Activated T-cell treated with anti-CD3 and anti-CD28 coated beads for 24 hours (primary cell): ENCODE measurements at places on chromosomes 1 and 21.

DNA sequence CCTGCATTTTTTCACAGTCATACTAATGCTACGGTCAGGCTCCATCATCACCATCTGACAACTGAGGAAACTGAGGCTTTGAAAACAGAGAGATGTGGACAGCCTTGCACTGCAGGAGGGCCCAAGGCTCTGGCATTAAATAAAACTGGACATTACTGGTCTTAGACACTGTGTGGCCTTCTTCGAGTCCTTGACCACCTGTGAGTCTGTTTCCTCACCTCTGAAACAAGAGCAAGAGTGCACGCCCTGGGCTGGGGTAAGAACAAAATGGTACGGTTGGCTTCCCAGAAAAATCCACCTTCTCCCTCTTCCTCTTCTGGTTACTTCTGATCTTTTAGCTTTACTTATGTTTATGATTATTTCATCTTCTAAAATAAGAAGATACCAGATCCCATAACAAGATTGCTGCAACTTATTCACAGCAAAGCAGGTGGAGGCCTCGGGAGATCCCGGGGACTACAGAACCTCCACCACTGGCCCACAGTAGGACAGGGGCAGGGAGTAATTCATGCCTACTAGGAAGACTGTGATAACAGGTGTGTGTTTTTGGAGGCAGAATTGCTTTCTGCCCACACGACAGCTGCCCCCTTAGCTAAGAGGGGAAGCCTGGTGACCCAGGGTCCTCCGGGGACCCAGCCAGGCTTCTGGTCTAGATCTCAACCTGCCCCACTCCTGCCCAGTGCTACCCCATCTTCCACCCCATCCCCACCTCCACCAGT is 156.4 kb upstream of the EDN2 start:
- DNase-seq, result no peak

GRCh38 chr1:153679337-153680119 is 1.0 kb downstream of the NPR1 start:
- DNase-seq, result no peak

DNA sequence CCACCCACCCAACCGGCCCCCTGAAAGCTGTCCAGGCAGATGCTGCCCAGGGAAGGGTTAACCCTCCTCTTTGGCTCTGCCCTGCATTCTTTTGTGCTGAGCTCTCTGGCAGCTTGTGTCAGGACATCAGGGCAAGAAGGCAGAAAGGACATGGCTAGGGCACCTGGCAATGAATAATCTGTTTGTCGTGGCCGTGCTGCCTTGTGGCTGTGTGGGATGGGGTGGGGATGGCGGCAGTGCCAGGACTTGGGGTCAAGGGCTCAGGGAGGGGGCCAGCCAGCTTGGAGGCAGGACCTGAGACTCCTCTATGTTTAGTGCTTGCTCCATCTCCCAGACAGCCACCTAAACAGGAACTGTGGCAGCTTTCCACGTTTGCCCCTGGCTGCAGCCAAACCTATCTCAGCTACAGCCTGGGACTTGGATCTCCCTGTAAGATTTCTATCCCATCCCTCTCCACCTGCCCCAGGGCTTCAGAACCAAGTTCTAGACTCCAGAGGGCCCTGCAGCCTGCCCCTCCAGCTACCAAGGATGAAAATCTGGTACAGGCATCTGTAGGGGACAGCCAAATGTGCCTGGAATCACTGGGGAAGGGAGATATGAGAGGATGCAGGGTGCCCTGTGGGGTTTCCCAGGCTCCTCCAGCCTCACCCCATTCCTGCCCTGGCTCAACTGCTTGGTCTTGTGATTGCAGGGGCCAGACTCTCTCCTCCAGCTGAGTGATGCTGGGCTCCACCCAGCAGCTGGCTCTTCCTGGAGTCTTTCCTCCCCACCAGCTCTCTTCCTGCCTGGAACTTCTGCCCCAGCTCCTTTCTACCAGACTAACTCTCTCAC is 9.6 kb upstream of the GPR37L1 start:
- DNase-seq, result no peak

DNA sequence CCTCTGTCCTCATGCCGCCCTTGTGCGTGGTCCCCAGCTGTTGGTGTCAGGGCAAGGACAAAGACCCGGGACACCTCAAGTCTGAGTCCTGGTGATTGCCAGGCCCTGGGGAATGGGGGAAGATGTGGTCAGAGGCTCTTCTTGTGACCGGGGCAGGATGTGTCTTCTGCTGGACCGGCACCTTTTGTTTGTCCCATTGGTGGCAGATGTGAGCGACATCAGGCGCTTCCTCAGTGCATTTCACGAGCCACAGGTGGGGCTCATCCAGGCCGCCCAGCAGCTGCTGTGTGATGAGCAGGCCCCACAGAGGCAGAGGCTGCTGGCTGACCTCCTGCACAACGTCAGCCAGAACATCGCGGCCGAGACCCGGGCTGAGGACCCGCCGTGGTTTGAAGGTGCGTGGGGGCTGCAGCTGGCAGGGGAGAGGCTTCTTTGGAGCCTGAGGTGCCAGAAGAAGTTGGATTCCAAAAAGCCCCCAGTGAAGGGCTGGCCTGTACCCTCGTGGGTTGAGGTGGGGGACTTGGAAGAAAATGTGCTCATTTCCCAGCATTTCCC is 8.4 kb downstream of the DFFB start:
- no peak for DNase-seq

- DNase-seq, result no peak
Observed at GRCh38 chr1:68016381-68016780, 34.0 kb downstream of the DIRAS3 start.

DNA sequence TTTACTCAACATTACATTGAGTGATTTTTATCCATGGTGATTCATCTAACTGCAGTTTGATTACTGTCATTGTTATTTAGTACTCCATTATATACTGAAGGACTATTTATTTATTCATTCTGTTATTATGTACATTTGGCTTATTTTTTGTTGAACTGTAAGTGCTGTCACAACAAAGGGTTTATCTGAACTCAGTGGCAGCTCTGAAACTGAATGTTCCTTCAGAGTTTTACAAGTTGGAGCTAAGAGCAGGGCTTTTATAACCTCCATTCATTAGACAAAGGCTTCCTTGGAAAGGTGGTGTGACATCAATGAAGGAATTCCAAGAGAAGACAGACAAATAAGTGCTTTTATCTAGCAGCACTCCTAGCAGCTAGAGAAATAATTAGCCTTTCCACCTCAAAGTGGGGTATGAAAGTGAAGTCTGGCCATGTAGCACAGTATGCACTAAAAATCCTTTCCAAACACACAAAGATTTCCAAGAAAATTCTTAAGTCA is 83.3 kb upstream of the GORAB start:
- no peak for DNase-seq

DNA sequence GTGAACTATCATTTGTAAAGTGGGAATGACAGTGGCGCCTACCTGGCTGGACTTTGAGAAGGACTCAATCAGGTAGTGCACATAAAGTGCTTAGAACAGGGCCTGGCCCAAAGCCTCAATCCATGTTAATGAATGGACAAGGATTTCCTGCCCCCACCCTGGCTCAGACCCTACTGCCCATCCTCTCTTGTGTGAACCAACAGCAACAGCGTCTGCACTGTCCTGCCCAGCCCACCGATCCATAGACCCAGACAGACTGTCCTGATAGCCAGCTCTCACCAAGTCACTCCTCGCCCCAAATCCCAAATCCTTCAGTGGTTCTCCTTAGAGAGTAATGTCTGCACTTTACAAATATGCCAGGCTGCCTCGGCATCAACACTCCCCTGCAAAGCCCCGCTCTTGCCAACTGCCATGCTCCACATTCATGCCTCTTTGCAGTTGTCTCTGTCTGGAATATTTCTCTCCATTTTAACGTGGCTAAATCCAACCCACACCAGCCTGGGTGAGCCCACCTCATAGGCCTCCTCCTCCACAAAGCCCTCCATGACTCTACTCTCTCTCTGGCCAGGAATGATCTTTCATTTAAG is 157.6 kb upstream of the EDN2 start:
- no peak for DNase-seq

- DNase-seq, result no peak
Observed at GRCh38 chr1:47703981-47704596, 266.2 kb downstream of the FOXD2 start.

DNA sequence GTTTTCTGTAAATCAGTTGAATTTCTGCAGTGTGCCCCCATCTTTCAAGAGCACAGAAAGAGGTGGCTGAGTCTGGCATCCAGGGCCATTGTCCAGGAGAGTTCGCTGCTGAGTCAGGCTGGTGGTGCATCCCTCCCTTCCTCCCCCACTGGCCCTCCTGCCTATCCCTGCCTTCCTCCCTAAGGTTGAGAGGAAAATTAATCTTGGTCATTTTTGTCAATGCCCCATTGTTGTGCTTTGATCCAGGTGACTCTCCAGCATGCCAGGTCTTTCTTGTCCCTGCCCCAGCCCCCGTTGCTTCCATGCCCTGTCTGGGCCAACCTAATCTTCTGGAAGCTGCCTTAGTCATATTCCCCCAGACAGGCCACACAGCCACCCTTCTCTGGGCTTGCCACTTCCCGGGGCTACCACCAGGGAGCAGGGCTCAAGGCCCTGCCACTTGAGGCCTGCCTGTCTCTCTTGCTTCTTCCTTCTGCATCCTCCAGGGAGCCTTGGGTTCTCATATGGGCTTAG is 26.6 kb downstream of the PROK1 start:
- no peak for DNase-seq

DNA sequence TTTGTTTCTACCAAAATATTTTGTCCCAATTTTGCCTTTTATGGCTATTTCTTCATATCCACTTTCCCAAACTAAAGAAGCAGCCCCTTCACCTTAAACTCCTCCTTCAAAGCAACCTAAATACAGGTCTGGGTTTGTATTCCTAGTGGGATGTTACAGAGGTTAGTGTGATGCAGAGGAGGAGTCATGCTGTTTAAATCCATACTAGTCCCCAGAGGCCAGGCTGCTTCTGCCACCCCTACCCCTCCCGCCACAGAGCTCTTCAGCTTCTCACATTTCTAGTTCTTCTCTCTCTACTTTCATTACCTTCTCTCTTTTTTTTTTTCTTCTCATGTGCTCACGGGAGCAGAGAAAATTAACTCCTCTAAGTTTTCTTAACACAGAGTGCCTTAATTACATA is 29.3 kb downstream of the SELL start:
- no peak for DNase-seq

- no peak for DNase-seq
Observed at GRCh38 chr1:11940260-11940921, 5.9 kb downstream of the PLOD1 start.

DNA sequence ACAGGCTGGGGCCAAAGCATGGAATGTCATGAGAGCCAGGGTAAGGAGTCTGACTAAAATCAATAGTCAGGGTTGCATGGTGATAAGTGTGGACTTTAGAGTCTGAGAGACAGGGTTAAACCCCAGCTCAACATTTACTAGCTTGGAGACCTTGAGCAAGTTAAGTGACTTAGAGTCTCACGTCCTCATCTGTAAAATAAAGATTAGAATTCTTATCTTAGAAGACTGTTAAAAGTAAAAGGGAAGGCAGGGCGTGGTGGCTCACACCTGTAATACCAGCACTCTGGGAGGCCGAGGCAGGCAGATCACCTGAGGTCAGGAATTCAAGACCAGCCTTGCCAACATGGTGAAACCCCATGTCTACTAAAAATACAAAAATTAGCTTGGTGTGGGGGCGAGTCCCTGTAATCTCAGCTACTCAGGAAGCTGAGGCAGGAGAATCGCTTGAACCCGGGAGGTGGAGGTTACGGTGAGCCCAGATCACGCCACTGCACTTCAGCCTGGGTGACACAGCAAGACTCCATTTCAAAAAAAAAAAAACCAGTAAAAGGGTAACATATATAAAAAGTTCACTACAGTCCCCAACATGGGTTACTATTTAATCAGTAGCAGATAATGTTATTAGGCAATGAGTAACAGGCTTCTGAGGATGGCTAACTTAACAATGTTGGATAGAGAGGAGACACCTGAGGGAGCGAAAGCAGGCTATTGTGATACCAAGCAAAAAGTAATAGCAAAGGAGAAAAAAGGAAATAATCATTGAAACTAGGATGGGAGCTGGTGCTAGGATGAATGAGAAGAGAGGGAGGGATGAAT is 20.8 kb downstream of the TMCO1 start:
- no peak for DNase-seq

- DNase-seq, result no peak
Observed at GRCh38 chr1:239879321-239880170, 212.1 kb upstream of the FMN2 start.

DNA sequence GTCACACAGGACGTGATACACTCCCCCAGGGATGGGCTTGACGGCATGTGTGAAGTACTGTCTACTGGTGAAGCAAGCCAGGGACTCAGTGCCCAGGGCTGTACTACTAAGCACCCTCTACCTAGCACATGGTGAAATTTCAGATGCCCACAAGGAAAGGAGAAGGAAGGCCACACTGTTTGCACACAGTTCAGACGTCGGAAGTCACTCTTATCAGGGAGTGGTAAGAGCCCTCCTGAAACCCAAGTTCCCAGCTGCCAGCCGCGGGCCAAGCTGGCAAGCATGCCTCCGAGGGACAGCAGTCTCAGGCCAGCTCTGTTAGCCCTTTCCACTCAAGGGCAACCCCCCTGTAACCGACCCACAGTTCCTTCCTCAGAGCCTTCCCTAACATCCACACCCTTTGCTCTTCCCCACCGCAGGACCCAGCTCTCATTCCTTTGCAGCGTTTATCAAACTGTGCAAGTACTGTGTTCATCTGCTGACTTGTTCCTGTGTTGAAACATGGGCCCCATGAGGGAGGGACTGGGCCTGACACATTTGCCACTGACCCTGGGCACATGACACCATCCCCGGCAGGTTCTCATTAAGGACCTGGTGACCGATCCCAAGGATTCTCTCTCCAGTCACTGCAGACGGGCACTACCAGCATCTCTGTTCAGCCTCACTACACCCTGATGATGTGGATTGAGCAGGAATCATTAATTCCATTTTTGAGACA is 58.5 kb downstream of the SLC66A1 start:
- no peak for DNase-seq

- no peak for DNase-seq
Observed at GRCh38 chr1:89277725-89278124, 5.1 kb upstream of the GBP5 start.

DNA sequence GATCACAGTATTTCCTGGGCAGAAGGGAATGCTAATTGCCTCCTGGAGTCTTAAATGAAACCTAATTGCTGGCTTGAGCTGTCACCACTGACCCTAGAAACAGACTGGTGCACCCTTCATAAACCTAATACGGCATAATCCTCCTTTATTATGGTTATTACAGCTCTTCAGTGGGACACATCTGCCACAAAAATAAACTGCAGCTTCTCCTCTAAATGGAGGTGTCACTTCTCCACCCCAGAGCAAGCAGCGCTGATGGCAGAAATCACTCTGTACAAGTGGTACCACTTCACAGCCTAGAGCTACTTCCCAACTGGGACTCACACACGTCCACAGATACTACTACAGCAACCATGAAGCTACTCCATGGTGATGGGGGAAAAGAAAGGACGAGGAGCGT is 11.1 kb downstream of the PTPN14 start:
- no peak for DNase-seq

DNA sequence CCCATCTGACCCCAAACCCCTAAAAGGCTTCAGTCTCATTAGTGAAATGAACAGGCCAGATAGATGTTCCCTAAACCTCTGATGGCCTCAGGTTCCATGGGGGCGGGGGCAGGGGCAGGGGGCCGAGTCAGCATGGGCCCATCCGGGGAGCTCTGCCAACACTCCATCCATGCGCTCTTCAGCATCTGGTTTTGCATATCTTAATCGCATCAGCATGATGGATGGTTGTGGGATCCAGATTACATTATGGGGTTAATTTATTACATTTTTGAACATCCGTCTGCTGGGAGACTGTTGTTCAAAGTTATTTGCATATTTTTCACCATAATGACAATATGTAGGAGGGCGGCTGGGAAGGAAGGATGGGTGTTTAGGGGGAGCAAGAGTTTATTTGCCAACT is 3.1 kb upstream of the MAD2L2 start:
- no peak for DNase-seq

GRCh38 chr1:52542085-52542688 is 10.7 kb downstream of the TUT4 start:
- no peak for DNase-seq

- DNase-seq, result peak; percentile 60
Observed at GRCh38 chr1:51296383-51297357, 33.7 kb downstream of the TTC39A start.
